ENCODE measurements at places on chromosomes 7 and 10.
A peak's percentile ranks its signal among the peaks of the same experiment; 100 is the strongest.

DNA sequence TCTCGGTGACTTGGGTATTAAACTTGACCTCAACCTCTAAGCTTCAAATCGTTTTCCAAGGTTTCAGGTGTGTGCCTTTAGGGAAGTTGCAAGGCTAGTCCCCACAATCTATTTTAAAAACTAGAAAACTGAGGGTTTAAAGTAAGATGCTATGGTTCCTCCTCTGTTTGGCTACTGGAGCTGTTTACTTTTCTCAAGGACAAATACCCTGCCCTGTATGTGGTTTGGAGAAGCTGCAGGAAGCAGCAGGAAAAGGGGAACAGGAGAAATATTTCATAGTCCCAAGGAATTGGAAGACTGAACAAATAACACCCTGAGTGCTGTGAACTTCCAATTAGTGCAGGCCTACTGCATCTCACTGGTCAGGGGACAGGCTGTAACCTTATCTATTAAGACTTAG is 135.9 kb downstream of the NRP1 start:
- no peak for DNase-seq

- DNase-seq = no peak
Observed at GRCh38 chr7:13278020-13278419, 590.6 kb downstream of the ARL4A start.

- no peak for DNase-seq
Observed at GRCh38 chr7:123939784-123940183, 14.7 kb downstream of the SPAM1 start.

- no peak for DNase-seq
Observed at GRCh38 chr10:121772884-121773283, 154.9 kb downstream of the ATE1 start.

DNA sequence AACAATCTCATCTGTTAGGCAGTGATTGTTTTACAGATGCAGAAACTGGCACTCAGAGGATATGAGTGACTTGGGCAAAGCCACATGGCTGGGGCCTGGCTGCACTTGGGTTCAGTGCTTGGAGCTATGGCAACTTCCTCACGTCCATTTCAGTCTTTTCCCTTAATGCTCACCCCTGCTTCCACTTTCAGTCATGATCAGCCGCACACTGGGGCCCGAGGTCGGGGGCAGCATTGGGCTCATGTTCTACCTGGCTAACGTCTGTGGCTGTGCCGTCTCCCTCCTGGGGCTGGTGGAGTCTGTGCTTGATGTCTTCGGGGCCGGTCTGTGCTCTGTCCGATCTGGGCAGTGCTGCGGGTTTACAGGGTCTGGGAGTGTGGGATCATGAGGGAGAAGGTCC is 3.0 kb downstream of the SLC12A9 start:
- DNase-seq = no peak

GRCh38 chr10:77160679-77161078 is 476.9 kb downstream of the KCNMA1 start:
- DNase-seq = no peak

DNA sequence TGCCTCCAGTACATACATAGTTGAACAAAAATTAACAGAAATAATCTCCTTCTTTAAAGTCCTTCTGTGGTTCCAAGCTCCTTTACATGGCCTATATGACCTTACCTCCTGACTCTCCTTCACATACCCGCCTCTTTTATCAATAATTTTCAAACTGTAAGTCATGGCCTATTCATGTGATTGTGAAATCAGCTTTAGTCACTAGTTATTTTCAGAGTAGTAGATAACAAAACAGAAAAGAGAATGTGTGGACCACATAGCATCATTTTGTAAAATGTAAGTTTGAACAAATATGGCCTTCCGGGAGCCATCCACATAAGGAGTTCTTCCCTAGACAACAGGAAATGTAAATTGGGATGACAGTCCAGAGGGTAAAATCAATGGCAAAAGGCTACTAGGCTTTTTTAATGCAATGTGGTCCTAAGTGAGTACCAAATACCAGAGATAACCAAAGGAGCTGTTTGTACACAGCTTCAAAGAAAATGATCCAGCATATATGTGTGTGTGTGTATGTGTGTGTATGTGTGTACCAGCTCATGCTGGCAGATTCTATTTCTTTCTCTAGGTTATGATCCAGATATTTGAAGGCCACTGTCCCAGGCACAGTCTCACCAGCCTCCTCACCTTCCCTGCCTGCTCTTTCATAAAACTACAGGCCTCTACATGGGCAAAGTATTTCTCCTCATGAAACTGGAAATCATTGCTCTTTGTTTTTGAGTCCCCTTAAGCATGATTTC is 12.3 kb upstream of the FAM133B start:
- DNase-seq = no peak

DNA sequence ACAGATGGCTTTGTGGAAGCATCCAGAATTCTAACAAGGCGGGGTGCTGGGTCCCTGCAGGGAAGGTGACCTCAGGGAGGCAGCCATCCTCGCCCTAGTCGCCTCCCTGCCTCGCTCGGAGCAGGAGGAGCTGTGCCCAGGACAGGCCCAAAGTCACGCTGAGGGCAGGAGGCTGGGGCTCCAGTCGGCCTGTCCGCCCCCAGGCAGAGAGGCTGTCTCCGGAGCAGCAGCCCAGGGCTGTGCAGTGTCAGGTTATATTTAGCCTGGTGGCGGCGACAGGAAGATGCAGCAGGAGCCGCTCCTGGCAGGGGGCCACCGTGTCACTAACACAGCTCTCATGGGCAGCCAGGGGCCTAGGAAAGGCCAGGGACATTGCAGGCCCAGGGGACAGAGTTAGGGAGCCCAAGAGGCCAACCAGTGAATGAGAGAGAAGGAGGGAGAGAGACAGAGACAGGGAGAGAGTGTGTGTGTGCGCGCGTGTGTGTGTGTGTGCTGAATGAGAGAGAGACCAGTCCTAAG is 13.5 kb downstream of the KCNH2 start:
- peak; percentile 69 for DNase-seq

DNA sequence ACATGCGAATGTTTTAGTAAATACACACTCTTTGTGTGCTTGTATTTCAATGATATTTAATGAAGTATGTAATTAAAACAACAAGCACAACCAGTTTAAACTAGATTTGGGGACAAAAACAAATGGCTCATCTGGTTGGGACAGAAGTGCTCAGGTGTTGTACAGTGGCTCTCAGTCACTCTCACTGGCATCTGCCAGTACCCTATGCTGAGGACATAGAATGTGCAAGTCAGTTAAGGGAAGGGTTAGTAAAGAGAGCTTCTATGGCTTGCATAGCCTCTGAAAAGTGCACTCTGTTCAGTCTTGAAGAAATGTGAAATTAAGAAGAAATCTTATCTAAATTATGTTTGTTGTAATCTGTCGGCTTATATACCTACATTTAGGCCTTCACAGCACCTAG is 183.0 kb downstream of the LRRC4 start:
- no peak for DNase-seq

- DNase-seq = no peak
Observed at GRCh38 chr7:72538856-72539255, 126.7 kb upstream of the CALN1 start.

GRCh38 chr7:131238347-131238931 is 89.2 kb upstream of the MKLN1 start:
- DNase-seq = no peak

GRCh38 chr10:30048768-30049517 is 10.4 kb downstream of the JCAD start:
- DNase-seq = no peak

DNA sequence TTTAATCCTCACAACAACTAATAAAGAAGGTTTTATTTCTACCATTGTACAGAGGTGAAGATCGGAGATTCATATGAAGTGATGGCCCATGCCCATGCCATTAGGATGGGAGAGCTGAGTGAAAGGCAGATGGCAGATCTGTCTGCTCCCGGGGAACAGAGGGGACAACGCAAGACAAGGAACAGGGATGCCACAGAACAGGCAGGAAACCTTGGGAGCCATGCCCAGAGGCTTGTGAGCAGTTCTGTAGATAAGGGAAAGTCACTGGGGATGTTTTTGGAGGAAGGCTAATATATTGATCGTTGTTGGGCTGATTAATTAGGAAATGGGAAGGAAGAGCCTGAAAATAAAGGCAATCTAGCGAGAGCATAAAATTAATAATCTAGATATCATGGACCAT is 73.1 kb upstream of the ITGB1 start:
- DNase-seq = no peak

- DNase-seq = peak; percentile 49
Observed at GRCh38 chr10:104327745-104328645, 10.3 kb downstream of the ITPRIP start.

GRCh38 chr7:35905555-35905954 is 104.7 kb downstream of the SEPTIN7 start:
- no peak for DNase-seq

GRCh38 chr7:11831156-11831735 is 752 bp downstream of the THSD7A start:
- no peak for DNase-seq

DNA sequence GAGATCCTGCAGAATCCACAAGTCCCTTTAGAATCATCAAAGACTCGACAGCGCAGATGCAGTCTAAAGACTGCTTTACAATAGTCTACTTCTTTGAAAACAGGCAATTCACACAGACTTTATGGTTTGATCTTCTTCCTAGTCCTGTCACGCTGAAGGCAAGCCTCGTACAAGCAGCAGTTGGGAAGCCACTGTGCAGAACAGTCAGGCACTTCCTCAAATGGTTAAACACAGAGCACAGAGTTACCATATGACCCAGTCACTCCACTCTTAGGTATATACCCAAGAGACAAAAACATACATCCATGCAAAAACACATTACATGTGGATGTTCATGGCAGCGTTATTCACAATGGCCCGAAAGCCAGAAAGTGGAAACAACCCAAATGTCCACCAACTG is 41.4 kb downstream of the LRRC20 start:
- DNase-seq = no peak

- no peak for DNase-seq
Observed at GRCh38 chr10:100620087-100620835, 84.5 kb downstream of the HIF1AN start.

DNA sequence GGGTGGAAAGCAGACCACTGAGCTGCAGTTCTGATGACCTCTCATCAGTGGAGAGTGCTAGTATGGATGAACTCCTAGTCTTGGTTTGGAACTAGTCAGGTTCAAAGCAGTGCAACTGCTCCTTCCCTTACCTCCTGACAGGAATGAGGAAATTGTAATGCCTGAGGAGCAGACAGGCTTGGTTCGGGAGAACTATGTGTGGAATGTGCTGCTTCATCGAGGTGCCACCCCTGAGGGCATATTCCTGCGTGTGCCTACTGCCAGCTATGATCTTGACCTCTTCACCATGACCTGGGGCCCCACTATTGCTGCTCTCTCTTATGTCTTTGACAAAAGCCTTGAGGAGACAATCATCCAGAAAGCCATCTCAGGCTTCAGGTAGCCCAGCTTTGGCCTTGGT is 27.4 kb upstream of the NFKB2 start:
- DNase-seq = no peak

GRCh38 chr7:50594734-50595485 is 29.7 kb upstream of the DDC start:
- no peak for DNase-seq

DNA sequence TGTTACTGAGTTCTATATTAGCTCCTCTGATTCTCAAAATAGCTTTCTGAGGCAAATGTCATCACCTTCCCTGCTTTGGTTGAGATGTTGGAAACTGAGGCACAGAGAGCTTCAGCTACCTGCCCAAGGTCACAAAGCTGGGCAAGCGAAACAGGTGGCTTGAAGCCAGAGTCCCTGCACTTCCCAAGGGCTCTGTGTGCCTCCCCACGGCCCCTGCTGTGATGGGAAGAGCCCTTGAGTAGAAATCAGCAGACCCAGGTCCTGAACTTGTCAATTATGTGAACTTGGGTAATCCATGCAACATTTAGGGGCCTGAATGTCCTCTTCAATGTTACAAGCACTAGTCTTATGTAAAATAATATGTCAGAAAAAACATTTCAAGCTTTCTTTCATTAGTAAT is 327.3 kb upstream of the PODXL start:
- DNase-seq = no peak

GRCh38 chr10:51630640-51631005 is 68.8 kb downstream of the CSTF2T start:
- no peak for DNase-seq

GRCh38 chr7:158414002-158414401 is 173.6 kb downstream of the PTPRN2 start:
- no peak for DNase-seq

DNA sequence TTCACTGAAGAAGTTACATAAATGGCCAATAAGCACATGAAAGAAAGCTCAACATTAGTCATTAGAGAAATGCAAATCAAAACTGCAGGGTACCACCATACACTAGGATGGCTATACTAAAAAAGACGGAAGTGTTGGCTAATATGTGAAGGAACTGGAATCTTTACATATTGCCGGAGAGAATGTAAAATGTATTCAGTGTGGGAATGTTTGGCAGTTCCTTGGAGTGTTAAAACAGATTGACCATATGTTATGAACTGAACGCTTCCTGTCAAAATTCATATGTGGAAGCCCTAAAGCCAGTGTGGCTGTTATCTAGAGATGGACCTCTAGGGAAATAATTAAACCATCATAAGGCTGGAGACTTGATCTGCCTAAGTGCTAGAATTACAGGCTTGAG is 33.1 kb downstream of the SUV39H2 start:
- no peak for DNase-seq

GRCh38 chr7:2471022-2471329 is 5.2 kb downstream of the GRIFIN start:
- DNase-seq = no peak

DNA sequence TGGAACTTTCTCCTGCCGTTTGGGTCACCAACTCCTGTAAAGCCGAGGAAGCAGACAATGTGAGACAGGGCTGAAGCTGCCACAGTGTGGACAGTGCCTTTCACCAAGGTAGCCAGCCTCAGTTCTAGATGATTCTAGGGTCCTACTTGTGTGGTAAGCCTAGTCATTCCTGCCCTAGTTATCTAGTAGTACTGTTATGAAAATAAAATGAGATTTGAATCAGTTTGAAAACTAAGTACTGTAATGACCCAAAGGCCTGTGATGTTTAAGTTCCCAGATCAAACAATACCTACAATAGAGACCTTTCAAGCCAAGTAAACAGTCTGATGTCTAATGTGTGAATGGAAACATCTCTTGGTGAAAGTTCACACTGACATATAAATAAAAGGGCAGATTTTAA is 37.1 kb downstream of the POLL start:
- DNase-seq = no peak

GRCh38 chr10:16602104-16602775 is 80.6 kb upstream of the C1QL3 start:
- DNase-seq = no peak

DNA sequence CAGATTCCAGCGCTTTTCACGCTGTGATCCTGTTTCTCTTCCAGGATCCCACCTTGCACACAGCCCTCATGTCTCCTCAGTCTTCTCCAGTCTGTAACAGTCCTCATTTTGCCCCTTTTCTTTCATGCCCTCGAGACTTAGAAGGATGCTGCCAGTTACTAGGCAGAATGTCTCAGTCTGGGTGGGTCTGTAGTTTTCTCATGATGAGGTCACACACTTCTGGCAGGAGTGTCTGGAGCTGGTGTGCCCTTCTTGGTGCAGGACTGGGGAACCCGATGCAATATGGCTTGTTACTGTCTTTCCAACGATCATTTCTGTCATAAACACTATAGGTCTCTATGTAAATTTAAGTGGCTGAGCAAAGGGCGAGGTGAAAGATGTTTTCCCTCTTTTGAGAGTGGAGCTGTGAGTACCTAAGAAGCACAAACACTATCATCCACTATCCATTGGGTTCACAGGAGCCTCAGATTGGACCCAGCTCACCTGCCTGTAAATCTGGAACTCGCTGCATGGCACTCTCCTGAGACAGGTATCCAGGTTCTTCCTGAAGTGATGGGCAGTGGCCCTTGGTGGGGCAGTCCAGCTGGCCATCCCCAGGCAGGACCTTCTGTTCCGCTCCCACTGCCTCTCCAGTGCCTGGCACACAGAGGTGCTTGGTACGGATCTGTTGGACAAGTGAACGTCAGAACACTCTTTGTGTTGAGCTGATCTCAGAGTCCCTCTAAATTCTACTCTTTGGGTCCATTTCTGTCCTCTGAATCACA is 64.3 kb upstream of the ZNF32 start:
- no peak for DNase-seq
